ENCODE measurements at places on chromosomes 1 and 21.

- no peak for DNase-seq
These were observed 747 bp downstream of the ADAMTS1 start for GRCh38 chr21:26844258-26845065.

DNA sequence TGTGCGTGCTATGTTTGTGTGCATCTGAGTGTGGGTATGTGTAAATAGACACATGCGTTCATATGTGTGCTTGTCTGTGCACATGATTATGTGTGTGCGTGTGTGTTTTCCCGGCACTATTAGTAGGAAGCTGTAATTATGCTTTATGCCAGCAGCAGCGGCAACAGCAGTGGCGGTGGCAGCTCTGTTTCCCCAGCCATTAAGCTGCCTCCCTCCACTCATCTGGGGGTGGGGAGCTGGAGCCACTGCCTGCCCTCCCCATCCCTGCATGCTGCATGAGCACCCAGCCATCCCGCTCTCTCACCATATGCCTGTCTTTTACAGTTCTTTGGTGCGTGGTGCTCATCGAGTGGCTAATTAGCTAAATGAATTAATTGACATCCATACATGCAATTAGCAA is 30.5 kb upstream of the ACOT11 start:
- DNase-seq, result no peak

- no peak for DNase-seq
These were observed 37.3 kb downstream of the PABPC4 start for GRCh38 chr1:39539252-39539790.

DNA sequence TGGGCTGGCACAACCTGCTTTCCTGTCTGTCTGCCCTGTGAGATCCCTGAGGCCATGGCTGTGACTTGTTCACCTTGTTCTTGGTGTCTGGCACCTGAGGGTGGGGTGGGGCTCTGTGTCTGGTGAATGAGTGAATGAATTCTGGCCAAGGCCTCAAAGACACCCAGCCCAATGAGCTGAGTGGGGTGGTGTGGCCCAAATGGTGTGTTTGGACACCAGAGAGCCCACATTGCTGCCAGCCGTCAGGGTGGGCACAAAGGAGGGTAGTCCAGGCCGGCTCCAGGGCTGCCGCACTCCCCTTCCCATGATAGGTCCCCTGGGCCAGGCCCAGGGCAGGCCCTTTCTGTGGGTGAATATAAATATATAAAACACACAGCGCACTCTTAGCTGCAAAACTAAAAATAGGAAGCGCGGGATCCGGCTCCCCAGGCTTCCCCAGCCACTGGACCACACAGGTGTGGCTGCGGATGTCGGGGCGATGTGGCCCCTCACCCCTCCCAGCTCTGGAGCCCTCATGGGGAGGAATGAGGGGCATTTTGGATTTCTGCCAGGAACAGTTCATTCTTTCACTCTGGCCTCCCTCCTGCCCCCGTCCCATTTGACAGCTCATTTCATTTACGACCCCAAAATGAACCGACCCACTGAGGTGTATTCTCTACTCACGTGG is 33.3 kb downstream of the RUNX3 start:
- no peak for DNase-seq

- no peak for DNase-seq
These were observed 128.2 kb upstream of the KIAA0040 start for GRCh38 chr1:175320804-175321203.

GRCh38 chr21:17786071-17786850 is 32.9 kb downstream of the C21orf91 start:
- no peak for DNase-seq

GRCh38 chr1:228074954-228075730 is 7.4 kb upstream of the ARF1 start:
- DNase-seq, result no peak

GRCh38 chr1:203463469-203464062 is 12.0 kb upstream of the PRELP start:
- no peak for DNase-seq

DNA sequence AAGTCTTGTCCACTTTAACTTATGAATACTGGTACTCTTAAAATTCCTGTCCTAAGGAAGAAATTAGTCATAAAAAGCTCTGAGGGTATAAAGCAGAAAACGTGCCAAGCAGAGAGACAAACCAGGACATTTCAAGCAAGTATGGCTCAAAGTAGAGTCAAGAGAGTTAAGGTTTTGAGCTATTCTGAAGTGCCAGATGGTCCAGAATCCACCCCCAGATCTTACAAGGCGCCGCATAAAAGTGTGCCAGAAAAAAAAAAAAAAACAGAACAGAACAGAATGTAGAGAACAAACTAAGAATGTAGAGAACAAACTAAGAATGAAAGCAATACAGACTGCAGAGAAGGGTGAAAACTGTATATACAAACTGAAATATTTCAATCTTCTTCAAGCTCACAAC is 12.5 kb downstream of the EPS15 start:
- DNase-seq, result no peak

- DNase-seq, result no peak
These were observed 57.3 kb downstream of the SLC37A1 start for GRCh38 chr21:42570841-42571387.

- DNase-seq, result no peak
These were observed 216.1 kb upstream of the EDN2 start for GRCh38 chr1:41700581-41700980.

- no peak for DNase-seq
These were observed 929 bp upstream of the FOXJ3 start for GRCh38 chr1:42335809-42336518.

DNA sequence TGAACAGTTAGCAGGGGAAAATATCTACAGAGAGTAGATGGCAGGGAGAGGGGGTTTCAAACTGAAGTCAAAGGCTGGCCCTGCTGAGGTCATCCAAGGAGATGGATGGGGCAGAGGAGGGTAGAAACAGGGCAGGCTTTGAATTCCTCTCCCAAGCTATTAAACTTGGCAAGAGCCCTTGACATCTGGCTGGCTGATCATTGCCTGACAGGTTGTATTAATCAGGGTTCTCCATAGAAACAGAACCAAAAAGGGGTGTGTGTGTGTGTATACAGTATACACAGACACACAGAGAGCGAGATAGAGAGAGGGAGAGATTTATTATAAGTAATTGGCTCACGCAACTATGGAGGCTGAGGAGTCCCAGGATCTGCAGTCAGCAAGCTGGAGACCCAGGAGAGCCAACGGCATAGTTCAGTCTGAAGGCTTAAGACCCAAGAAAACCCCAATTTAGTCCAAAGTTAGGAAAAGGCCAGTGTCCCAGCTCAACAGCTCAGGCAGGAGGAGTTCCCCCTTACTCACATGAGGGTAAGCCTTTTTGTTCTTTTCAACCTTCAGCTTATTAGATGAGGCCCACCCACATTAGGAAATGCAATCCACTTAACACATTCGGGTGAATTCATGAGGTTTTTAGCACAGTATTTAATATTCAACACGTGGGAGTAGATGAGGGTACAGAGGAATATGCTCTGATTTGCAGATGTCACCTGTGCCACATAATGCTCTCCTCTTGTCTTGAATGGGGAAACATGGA is 46.7 kb upstream of the HAO2 start:
- no peak for DNase-seq

- no peak for DNase-seq
These were observed 28.1 kb downstream of the COL16A1 start for GRCh38 chr1:31675756-31676155.

- no peak for DNase-seq
These were observed 67.0 kb downstream of the PIK3R3 start for GRCh38 chr1:46065405-46065804.

DNA sequence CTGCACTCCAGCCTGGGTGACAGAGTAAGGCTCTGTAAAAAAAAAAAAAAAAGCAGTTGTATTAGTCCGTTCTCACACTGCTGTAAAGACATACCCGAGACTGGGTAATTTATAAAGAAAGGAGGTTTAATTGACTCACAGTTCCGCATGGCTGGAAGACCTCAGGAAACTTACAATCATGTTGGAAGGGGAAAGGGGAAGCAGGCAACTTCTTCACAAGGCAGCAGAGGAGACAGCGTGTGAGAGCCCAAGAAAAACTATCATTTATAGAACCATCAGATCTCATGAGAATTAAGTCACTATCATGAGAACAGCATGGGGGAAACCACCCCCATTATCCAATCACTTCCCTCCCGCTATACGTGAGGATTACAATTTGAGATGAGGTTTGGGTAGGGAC is 151.7 kb upstream of the NR5A2 start:
- DNase-seq, result no peak

DNA sequence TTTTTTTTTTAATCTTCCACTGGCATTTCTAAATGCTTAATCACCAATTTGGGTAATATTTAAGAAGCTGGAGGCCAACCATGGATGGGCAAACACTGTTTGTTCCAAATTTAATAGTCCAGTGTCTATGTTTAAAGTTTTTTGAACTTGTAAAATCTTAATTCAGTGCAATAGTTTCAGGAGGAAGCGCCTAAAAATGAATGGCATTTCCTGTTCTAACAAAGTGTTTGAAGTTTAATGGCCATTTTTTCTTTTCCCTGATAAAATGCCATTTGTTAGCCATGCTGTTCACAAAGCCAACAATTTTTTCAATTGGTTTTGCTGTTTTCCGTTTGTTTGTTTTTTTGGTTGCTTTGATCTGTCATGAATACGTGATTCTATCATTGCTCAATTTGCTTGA is 552.1 kb downstream of the LMO4 start:
- no peak for DNase-seq

Measured in stimulated activated CD4-positive, alpha-beta T cell treated with anti-CD3 and anti-CD28 coated beads, Interleukin-1b, Interleukin-23, amount 100 ng/mL, for 1 hour (primary cell).